Neural progenitor cell (in vitro differentiated cells): ENCODE measurements at places on chromosomes 2 and 18. TPM values are rescaled to one million over a fixed set of nuclear protein-coding genes. Genes with fewer than 3 reads are reported as not detected.

- DNase-seq, result no peak
These were observed 8.5 kb upstream of the ANKRD62 start for GRCh38 chr18:12085136-12085535.

DNA sequence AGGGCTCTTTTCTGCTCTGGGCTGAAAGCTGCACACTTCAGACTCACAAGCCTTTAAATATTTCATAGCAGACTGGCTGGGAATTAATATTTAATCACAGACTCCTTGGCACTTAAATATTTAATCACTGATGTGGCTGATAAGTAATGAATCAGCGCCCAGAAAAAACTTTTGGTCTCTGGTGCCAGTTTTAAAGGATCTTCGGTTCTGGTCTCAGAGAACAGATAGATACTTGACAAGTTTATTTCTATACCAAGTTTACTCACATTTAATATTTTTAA, 201.2 kb downstream of the MYCN start:
- DNase-seq, result no peak

GRCh38 chr18:70276416-70277191, 12.2 kb upstream of the SOCS6 start:
- DNase-seq, result no peak

DNA sequence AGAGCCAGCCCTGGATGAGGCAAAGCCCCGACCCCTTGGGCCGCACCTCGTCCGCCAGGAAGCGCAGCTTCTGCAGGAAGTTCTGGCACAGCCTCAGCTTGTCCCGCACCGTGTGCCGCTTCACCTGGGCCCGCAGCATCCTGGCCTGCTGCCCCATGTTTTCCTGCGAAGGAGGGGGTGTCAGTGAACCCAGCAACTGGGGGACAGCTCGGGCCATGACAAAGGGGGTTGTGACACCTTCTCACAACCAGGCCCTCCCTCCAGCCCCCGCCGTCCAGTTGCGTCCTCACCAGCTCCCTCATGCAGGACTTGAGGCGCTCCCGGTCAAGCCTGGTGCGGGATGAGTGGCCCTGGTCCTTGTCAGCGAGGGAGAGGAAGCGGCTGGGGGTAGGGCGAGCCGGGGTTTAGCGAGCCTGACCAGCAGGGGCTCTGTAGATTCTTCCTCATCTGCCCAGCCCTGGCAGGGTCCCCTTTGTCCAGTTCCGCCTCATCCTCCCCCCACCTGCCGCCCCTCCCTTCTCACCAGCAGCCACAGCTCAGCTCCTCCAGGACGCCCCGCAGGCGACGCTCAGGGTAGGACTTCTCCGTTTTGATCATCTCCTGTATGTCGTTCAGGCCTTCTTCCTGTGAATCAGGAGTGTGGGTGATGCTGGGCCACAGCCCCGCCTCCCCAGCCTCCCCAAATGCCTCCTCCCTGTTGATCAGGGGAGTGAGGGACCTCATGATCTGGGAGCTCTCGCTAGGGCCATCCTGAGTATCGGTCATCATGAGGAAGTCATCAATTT, 606 bp downstream of the OTOF start:
- peak; percentile 31 for DNase-seq

DNA sequence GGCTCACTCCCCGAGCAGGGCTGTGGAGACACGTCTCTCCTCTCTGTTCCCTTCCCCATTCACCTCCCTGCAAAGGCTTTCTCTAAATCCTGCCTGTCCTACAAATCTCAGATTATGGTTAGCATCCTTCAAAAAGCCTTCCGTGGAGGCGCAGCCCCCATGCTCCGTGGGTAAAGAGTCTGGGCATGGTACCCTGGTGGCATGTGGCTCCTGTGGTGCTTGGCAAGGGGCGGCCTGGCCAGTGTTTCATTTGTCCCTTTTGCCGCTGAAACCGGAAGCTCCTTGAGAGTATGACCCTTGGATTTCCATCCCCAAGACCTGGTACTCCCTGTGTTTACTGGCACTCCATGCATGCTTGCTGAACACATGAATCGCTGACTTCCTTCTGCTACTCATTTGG, 839.3 kb upstream of the SALL3 start:
- no peak for DNase-seq

Gene ACVR1C
- total RNA-seq, result 0.93 and 3.0 TPM in 2 replicates

Gene KCNK3
- total RNA-seq, result not detected in 2 replicates

Gene THSD7B
- 1.2 and 2.2 TPM in 2 replicates for total RNA-seq

Gene PEX13
- total RNA-seq, result 64.9 and 74.9 TPM in 2 replicates
